BJ (cell line): ENCODE measurements at places on chromosomes 7 and 10. TPM values are rescaled to one million over a fixed set of nuclear protein-coding genes. Genes with fewer than 3 reads are reported as not detected.

OR2A1 gene
- 0.13 TPM in 1 of 2 replicates, not detected in the other for polyA plus RNA-seq

DNA sequence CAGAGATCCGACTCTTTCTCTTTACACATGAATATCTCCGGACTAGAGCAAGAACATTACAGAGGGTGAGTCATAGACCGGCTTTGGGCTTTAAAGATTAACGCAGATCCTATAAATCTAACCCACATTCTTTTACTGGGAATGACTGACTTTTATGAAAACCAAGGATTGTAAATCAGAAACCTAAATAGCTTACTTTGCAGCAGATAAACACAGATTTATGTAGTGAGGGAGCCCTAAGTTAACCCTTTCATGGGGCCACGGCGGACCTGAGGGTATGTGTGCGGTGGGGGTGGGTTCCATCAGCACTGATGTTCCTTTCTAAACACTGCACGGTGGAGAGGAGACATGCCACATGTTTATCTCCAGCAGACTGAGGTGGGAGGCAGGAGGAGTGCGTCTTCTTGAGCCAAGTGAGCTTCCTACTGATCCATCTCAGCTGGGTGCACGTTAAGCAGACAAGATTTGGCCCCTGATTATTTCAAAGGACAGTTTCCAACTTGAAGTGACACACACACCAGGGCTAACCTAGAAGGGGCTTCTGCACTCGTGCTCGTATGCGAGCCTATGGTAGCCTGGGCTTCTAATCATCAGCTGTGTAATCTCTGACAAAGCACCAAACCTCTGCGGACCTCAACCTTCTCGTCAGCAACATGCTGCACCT lies 127.6 kb downstream of the WDR11 start:
- DNase-seq, result no peak

- no peak for DNase-seq
These were observed 160.4 kb downstream of the RPS24 start for GRCh38 chr10:78194050-78194449.

GRCh38 chr7:88337572-88337971 lies 30.9 kb upstream of the STEAP4 start:
- DNase-seq, result no peak

DNA sequence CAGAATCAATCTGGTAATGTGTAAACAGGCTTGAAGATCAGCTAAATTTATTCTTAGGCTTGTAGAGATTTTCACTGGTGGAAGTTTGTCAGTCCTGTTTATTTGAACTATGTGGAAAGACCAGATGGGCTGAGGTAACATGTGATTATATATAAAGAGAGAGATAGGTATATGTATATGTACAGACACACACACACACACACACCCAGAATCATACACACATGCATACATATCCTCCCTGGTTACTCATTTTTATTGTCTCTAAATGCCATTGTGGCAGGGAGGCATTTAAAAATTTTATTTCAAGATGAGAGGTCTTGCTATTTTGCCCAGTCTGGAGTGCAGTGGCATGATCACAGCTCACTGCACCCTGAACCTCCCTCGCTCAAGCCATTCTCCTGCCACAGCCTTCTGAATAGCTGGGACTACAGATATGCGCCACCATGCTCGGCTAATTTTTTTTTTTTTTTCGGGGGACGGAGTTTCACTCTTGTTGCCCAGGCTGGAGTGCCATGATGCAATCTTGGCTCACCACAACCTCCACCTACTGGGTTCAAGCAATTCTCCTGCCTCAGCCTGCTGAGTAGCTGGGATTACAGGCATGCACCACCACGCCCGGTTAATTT lies 78.1 kb upstream of the CYTH3 start:
- no peak for DNase-seq

- DNase-seq, result no peak
These were observed 14.0 kb downstream of the PRSS58 start for GRCh38 chr7:142243823-142244222.

DNA sequence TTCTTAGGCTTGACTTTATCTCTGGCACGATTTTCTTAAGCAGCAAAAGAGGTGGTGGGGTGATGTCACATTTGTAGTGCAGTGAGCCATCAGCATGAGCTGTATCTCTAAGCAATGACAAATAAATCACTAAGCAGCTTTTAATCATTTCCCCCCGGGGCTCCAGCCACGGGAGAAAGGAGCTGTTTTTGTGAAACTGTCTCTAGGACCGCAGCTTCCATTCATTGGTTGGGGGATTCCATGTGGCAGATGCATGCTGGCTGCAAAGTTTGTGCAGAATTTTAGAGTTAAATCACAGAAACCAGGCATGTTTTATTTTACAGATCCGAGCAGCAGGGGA lies 464 bp downstream of the KIAA1217 start:
- peak; percentile 19 for DNase-seq
